ENCODE measurements at places on chromosomes 2 and 18. TPM values are rescaled to one million over a fixed set of nuclear protein-coding genes. Genes with fewer than 3 reads are reported as not detected.

Gene C1QL2
- total RNA-seq, result not detected

Gene RETSAT
- total RNA-seq, result 42.2 TPM

Gene NTSR2
- total RNA-seq, result not detected

Gene CD226
- total RNA-seq, result not detected

Gene CXCR2
- total RNA-seq, result not detected

Gene TYMS
- 17.6 TPM for total RNA-seq

Gene FSHR
- not detected for total RNA-seq

Gene CCDC102B
- total RNA-seq, result 16.6 TPM

Gene TMEM185B
- 27.9 TPM for total RNA-seq

Gene CPS1
- 9.1 TPM for total RNA-seq

Gene SCN7A
- total RNA-seq, result not detected

Gene AMER3
- not detected for total RNA-seq

Measured in cardiac ventricle fibroblast (primary cell).